ENCODE measurements at places on chromosomes 4 and X.
A peak's percentile ranks its signal among the peaks of the same experiment; 100 is the strongest.

GRCh38 chr4:3442959-3443749, 1.4 kb downstream of the HGFAC start:
- peak; percentile 99 for DNase-seq

DNA sequence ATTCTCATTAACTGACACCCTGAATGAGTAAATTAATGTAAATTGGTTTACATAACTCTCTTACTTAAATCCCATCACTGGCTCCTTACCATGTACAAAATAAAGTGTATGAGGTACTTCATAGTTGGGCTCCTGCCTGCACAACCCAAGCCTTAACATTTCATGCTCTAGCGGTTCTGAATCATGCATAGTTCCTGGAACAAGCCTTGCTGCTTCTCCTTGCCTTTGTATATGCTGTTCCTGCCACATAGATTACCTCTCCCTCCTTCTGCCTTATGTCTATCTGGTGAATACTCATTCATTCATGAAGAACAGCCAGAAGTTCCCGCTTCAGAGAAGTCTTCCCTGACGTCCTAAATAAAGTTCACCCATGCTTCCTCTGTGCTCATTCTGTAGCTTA, 594.7 kb downstream of the SMARCA1 start:
- DNase-seq: no peak

DNA sequence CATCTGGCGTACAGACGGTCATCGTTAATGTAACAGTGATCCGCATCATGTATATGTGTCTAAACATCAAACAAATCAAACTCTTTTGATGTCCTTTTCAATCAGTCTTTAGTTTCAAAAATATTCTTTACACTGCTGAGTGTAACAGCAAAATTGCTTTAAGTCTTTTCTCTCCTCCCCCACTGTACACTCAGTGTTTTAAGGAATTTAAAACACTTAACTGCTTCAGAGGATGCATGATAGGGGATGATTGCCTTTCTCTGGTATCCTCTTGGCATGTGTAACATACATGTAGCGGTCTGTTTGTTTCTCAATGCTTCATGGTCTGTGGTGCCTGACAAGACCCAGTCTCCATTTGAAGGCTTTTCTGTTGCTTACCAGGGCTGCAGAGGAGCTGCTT, 41.6 kb downstream of the LIMCH1 start:
- no peak for DNase-seq

GRCh38 chrX:19947612-19948011, 43.2 kb downstream of the BCLAF3 start:
- no peak for DNase-seq

DNA sequence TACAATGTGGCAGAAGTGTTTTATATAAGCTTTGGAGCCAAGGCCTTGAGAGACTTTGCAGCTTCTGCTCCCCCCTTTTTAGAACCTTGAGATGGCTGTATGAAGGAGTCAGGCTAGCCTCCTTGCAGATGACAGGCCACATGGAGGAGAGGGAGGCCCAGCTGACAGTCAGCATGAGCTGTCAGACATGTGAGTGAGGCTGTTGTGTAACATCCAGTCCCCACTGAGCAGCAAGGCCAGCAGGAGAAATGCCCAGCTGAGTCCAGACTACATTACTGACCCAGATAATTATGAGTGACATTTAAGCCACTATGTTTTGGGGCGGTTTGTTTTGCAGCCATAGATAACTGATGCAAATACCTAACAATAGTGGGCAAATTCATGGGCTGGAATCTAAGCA, 515.3 kb upstream of the ARX start:
- DNase-seq: no peak
